Cardiac muscle cell (in vitro differentiated cells and primary cell): ENCODE measurements at places on chromosomes 12 and 14.

GRCh38 chr14:89576145-89576927 lies 159.3 kb upstream of the FOXN3 start:
- DNase-seq = no peak

DNA sequence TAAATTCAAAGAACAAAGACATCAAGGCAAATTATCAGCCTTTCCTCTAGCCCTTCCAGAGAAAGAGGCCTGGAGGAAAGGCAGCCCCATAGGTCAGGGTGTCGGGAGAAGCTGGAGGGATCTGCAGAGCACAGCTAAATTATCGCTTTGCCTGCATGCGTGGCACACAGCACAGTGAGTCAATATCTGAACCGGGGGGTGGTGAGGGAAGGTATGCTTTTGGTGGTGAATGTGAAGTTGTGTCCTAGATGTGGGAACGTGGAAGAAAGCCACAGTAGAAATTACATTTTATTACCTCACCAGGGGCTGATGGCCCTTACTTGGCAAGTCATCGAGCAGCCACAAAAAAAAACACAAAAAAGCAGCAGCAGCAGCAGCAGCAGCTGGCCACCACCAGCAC lies 243.2 kb downstream of the EGLN3 start:
- DNase-seq = no peak

- DNase-seq = peak; percentile 8
Measured at GRCh38 chr14:78074561-78074960, 95.6 kb upstream of the NRXN3 start.

- peak; percentile 39 for DNase-seq
Measured at GRCh38 chr12:123488539-123489230, 30.7 kb downstream of the SNRNP35 start.

DNA sequence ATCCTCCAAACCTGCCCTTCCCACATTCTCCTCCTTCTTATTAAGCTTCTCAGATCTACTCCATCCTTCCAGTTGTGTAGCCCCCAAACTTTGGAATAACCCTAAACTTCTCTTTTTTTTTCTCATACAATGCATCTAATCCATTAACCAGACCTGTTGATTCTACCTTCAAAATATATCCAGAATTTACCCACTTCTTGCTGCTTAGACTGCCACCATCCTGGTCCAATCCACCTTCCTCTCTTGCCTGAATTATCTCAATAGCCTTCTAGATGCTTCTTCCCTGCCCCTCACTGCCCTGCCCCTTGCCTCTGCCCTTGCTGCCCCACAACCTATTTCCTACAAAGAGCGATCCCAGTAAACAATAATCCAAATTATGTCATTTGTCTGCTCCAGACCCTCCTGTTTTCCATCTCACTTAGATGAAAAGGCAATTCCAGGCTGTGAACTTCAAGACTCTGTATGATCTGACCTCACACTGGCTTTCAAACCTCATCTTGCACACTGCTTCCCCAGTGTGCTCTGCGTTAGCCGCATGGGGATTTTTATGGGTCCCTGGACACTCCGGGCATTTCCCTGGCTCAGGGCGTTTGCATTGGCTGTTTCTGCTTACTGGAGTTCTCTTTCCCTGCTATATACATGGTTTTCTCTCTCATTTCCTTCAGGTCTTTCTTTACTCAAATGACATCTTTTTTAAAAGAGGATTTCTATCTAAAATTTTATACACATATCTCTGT lies 42.6 kb upstream of the HIF1A start:
- no peak for DNase-seq

GRCh38 chr14:104040539-104040938 lies 45.0 kb upstream of the ASPG start:
- no peak for DNase-seq

- no peak for DNase-seq
Measured at GRCh38 chr14:88765130-88765529, 27.6 kb downstream of the EML5 start.

DNA sequence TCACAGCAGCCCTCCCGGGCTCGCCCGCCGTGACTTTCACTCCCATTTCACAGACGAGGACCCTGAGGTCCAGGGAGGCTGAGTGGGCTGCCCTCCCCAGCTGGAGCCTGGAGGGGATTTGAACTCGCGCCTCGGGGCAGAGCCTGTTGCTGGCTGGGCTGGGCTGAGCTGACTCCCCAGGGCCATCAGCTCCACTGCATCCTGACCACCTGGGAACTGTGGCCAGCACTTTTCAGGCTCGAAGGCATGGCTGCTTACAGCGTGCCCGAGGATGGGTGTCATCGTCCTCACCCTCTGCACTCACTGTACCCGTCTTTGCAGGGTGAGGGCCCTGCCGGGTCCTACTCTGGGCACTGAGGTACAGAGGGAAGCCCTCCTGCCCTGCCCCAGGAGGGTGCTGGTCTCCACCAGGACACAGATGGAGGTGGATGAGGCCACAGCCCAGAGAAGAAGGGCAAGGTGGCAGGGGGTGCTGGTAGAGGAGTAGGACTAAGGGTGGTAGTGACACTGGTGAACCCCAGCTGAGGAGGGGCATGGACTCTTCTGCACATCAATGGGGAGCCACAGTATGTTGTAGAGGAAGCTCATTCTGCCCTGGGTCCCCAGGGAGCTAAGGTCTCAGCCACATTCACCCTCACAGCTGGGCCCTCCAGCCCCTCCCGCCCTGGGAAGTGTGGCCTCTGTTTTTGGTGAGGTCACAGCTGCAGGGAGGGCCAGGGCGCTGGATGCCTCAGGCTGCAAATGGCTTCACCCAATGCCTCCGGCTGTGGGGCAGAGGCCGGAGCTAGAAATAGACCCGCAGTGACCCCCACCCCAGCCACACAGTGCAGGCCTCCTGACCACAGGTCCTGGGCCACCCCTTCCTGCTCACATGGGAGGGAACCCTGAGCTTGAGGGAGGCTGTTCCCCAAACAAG lies 365.1 kb upstream of the SFSWAP start:
- DNase-seq = no peak

GRCh38 chr12:132118876-132119275 lies 25.2 kb downstream of the DDX51 start:
- no peak for DNase-seq

DNA sequence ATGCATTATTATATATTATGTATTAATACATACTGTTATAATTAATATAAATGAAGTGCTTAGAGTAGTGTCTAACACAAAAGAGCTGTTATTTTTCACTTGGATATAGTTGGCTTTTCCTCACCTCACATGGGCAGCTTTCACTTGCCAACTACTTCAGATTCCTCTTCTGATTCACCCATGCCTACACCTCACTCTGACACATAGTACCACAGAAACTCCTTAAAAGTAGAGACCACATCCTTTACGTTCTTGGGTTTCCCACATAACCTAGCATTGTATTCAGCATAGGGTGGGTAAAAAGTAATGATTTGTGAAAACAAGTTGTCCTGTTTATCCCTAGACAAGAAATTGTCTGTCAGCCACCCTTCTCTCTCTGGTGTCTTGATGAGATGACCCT lies 61.0 kb downstream of the DIO2 start:
- no peak for DNase-seq

DNA sequence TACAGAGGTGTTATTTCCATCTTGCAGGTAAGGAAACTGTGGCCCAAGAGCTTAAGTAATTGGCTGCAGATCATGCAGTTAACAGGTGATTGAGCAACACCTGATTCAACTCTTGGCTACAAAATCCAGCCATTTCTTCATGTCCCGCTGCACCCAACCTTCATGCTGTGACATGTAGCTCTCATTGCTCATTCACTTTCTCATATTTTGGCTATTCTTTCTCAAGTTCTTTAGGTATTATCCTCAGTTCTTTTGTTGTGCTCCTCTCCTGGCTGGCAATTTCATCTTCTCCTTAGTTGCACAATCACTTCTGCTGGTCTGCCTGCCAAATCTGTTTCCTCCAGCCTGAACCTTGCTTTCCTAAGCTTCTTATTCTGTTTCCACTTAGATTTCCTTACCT lies 300.8 kb downstream of the SSPN start:
- DNase-seq = no peak

DNA sequence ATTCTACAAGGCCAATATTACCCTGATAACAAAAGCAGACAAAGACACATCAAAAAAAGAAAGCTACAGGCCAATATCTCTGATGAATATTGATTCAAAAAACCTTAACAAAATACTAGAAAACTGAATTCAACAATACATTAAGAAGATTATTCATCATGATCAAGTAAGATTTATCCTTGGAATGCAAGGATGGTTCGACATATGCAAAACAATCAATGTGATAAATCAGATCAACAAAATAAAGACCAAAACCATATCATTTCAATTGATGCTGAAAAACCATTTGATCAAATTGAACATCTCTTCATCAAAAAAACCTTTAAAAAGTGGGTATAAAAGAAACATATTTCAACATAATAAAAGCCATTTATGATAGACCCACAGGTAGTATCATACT lies 117.3 kb downstream of the CPNE8 start:
- DNase-seq = no peak

GRCh38 chr12:55715169-55715764 lies 579 bp upstream of the BLOC1S1 start:
- no peak for DNase-seq

- no peak for DNase-seq
Measured at GRCh38 chr12:131893605-131894312, 663 bp upstream of the ULK1 start.

DNA sequence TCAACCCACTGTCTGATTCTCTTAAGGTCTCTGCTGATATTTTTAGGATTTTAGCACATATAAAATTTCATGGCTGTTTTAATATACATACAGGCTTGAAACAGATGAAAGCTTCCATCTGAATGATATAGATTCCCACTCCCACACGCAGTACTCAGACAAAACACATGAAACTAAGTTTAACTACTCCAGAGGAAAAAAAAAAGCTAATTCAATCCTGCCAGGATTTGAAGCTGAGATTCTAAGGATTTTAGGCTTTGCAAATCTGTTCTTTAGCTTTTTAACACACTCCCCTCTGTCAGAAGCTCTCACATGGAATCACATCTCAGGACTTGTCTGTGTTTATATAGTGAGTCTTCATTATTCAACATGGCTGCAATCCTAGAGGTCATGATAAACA lies 217.3 kb downstream of the BCAT1 start:
- DNase-seq = no peak

DNA sequence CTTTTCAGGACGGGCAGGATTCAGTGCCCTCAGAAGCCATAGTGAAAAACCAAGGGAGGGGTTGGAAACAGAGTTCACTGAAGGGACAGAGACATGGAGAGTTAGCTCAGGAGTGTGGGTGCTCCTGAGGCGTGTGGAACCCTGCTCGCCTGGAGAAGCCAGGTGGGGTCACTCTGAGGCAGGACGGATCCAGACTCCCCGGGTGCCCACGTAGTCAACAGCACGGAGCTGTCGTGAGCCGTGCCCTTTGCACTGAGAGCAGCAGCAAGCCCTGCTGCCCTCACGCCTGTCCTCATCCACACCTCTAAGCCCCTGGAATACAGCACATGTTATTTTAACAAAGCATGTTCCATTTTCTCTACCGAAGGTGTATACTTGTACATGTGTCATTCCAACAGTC lies 114.7 kb downstream of the FBXL14 start:
- DNase-seq = no peak
